ENCODE measurements at places on chromosomes 13 and 19.

GRCh38 chr13:29435125-29435911 is 160.2 kb downstream of the SLC7A1 start:
- DNase-seq = no peak

DNA sequence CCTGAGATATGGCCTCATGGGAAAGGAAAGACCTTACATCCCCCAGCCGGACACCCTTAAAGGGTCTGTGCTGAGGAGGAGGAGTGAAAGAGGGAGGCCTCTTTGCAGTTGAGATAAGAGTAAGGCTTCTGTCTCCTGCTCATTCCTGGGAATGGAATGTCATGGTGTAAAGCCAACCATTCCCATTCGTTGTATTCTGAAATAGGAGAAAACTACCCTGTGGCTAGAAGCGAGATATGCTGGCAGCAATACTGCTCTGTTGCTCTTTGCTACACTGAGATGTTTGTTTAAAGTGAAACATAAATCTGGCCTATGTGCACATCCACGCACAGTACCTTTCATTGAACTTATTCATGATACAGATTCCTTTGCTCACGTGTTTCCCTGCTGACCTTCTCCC is 783 bp upstream of the ZNF587B start:
- no peak for DNase-seq

DNA sequence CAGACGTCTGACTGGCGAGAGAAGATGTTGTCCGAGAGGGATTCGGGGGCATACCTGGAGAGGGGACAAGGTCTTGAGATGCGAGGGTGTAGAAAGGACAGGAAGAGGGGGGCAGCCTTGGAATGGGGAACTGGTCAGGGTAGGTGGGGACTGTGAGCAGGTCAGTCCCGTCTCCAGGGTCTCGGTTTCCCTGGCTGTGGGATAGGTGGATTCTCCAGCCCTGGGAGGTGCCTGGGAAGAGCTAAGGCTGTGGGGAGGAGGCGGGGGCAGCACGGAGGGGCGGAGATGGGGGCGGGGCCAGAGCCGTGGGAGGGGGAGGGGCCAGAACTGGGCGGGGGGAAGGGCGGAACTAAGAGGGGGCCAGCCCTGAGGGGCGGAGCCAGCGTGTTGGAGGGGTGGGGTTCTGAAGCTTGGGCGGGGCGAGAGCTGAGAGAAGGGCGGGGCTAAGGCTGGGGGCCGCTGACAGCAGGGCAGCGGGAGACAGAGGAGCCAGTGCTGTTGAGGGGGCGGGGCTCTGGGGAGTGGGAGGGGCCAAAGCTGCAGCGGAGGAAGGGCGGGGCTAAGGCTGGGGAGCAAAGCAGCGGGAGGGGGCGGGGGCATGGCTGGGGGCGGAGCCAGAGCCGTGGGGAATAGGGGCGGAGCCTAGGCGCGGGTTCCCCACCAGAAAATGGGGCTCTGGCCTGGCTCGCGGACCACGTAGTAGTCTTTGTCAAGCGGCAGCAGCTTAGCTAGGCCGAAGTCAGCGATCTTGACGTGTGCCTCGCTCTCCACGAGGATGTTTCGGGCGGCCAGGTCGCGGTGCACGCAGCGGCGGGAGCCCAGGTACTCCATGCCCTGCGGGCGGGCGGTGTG is 9.5 kb upstream of the INSL3 start:
- DNase-seq = peak; percentile 19

DNA sequence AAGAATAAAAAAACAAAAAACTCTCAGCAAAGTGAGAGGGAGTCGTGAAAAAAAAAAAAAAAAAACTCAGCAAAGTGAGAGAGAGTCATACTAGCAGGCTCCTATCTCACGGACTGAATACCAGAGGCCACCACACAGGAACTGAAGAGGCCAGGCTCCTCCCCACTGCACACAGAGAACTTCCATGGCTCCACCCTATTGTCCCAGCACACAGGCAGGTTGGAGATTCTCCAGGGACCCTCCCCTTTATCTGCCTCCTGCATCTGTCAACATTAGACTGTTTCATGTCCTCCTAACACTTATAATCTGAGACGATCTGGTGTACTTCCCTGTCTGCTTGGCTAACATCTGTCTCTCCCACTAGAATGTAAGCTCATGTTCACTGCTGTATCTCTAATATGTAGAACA is 37.0 kb upstream of the FARP1 start:
- no peak for DNase-seq

GRCh38 chr13:51004111-51004865 is 94.7 kb downstream of the RNASEH2B start:
- DNase-seq = no peak

DNA sequence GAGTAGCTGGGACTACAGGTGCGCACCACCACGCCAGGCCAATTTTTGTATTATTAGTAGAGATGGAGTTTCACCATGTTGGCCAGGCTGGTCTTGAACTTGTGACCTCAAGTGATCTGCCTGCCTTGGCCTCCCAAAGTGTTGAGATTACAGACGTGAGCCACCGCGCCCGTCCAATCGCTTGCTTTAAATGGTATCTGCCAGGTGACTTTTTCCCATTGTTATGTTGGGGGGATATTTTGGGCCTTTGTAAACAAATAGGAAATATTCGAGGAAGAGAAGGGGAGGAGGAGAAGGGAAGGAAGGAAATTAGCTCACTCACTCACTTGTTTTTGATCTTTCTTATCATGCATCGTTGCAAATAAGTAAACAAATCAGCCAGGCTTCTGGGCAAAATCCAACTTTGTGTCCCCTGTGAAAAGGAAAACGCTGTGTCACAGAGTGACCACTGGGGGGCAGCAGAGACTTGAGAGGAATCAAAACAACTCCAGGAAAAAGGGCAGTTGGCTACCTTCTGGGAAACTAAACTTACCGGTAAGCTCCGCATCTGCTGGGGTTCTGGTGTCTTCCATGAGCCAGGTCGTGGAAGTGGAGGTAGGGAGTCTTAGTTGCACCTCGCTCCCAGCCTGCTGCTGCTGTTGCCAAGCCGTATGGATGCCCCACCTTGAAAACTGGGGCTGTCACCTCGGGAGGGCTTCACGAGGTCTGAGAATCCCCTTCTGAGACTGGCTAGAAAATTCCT is 9.3 kb upstream of the RANBP3 start:
- peak; percentile 60 for DNase-seq

GRCh38 chr13:59696271-59696670 is 467.5 kb downstream of the DIAPH3 start:
- DNase-seq = no peak

GRCh38 chr13:98599502-98600328 is 22.8 kb upstream of the STK24 start:
- no peak for DNase-seq

- no peak for DNase-seq
Observed at GRCh38 chr19:14632286-14632685, 42.4 kb downstream of the ADGRE3 start.

GRCh38 chr19:54429176-54429495 is 13.9 kb downstream of the TTYH1 start:
- no peak for DNase-seq

DNA sequence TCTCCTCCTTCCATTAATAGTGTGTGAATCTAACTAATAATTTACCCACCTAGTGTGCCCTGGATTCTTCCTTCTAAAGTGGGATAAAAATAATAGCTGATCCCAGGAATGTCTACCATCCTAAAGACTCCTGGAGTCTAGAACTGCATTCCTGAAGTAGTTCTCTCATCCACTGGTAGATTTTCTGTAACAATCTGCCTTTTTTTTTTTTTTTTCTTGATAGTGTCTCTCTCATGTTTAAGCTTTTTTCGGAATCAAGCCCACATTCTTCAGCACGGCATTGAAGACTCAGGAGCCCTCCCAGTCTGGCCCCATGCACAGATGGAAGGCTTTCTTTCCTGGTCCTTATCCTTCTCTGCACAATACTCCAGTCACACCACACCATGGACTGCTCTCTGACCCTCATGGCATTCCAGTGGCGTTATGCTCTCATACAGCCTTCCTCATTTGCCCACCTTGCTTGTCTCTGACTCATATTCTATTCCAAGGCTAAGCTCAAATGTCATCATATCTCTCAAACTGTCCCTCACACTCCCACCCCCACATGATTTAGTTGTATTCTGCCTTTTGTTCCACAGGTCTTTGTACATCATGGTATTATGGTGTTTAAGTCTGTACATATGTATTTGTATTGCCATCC is 68.7 kb upstream of the FRY start:
- DNase-seq = no peak

Measured in activated T-helper 9 cell treated with anti-CD3 and anti-CD28 coated beads, Interleukin-2, amount 50 U/mL, for 16 hours (primary cell).